Esophagus squamous epithelium (tissue), 5 donors: ENCODE measurements at places on chromosomes 6 and 20.

GRCh38 chr6:108942556-108943492, 94.6 kb downstream of the ARMC2 start:
- no peak for DNase-seq

DNA sequence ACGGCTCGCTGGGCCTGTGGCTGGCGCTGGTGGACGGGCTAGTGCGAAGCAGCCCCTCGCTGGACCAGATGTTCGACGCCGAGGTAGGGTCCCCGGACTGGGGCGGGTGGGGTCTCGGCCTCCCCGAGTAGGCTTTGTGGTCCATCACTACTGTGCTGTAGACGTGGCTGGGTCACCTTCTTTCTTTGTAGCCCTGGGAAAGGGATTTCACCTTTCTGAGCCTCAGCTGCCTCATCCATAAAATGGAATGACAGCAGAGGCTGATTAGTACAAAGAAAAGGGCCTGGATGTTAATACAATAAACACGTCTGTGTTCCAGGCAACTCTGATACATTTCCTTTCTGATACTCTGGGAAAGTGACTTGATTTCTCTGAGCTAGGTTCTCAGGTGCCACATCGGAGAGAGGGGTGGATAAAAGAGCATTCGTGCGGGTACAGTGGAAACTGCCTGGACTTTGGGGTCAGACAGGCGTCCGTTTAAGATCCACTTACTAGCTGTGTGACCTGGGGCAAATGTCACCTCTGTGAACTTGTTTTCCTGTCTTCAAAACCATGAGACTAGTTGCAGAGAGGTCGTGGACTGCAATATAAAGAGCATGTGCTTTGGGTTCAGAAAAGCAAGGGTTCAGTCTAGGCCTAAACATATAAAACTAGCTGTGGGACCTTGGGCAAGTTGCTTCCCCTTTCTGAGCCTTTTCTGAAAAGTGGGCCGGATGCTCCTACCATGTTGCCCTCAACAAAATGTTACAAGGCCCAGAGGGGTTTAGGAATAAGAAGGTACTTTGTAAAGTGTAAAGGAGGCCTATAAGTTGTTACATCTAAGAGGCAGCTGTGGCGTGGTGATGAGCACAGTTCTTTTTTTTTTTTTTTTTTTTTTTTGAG, 896 bp downstream of the SYS1 start:
- no peak for DNase-seq

DNA sequence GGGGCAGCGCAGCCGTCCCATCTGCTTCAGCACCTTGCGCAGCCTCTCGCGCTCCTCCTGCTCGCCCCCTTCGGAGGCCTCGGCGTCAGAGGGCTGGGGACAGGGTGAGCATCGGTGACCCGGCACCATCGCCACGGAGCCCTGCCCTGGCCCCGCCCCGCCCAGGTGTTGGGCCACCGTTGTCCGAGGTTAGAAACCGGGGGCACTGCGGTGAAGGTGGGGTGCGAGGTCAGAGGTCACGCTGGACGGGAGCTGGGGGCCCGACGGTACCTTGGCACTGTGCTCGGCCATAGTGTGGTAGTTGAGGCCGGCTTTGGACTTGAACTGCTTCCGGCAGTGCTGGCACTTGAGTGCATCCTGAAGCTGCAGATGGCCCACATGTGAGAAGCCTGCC, 6.4 kb downstream of the ZNF512B start:
- DNase-seq = no peak

DNA sequence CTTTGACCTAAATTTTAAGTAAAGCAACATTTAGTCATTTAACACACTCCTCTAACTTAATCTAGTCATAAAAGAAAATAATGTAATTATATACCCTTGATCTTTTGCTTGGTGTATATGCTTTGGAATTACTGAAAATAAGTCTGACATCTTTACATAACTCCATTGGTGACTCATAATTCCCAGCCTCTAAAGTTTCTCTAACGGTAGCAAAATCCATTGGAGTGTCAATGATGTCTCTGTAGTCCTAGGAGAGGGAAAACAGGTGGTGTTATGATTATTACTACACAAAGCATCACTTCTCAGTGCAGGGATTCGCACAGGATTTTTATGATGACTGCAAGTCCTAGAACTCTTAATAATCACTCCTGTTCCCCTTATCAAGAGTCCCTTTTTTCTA, 80.2 kb downstream of the IRAK1BP1 start:
- no peak for DNase-seq

GRCh38 chr6:74713941-74714340, 491.9 kb downstream of the COL12A1 start:
- no peak for DNase-seq
